NCI-H1092 treated with DMSO at 0.1 percent for 48 hours (cell line): ENCODE measurements at places on chromosomes 5 and 9.

DNA sequence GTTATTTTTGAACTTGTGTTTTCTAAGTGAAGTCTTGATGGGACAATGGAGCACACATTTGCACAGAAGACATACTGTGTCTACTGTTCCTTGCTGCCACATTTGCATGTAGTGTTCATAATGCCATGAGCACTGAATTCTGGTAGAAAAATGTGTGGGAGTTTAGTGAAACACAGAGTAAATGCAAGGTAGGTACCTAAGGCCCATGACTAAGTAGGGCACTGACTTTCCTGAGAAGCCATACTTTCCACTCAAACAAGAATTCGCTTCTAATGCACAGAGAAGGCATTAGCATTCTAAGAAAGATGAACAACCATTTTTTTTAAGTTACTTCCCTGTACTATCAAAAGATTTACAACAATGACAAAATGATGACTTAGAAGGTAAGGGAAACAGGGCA, 282.2 kb downstream of the MAN2A1 start:
- DNase-seq = no peak

DNA sequence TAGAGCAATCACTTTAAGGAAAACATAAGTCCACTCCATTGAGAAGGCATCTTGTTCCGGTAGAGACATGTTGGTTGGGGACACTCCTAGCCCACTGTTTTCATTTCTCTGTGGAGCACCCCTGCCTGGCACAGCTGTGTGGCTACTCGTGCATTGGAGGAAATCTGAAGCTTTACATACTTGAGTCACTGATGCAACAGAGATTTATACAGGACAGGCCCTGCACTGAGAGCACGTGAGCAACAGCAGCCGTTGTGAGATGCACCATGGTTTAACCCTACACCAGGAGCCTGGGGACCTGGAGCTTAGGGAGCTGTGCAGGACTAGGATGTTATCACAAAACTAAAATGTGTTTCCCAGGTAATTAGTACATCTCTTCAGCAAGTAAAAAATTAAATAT, 230.7 kb upstream of the IRX1 start:
- DNase-seq = no peak

- DNase-seq = no peak
Measured at GRCh38 chr9:133727876-133728441, 10.2 kb downstream of the SARDH start.

DNA sequence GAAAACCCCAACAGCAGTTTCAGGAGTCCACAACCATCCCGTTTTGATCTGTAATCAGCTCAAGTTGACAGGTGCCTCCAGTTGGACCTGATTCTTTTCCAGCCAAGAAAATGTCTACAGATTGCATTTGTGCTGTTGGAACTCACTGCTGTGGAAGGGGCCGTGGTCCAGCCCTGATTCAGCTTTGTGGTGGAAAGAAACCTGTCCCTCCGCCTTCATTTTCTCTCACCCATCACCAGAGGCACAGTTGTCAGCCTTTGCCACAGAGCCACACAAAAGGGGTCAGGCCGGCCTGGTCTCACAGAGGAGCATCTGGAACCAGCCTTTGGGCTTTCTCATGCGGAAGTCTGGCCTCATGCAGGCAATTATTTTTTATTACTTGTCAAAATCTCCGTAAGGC, 483.6 kb downstream of the GADD45G start:
- no peak for DNase-seq

DNA sequence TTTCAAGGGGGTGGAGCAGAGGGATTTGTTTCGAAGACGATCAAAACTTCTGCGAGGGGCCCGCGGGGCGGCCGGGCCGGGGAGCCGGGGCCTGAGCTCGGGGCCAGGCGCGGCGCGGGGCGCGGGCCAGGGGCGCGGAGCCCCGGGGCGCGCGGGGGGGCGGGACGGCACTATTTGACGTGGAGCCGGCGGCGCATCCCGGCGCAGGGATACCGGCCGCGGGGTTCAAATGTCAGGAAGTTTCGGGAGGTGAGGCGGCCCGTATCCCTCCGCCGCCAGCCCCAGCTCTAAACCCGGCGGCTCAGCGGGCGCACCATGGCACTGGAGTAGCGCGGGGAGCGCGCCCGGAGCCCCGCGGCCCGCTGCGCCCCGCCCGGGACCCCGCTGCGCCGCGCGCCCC, at the start of gene LMX1B:
Gene LMX1B, plus strand, starts transcription at position 278 of the 400 bp plus-strand sequence. CDS start 522 bp downstream, outside the sequence.
- DNase-seq = no peak

GRCh38 chr9:106859957-106860720, 2.8 kb upstream of the ZNF462 start:
- no peak for DNase-seq

DNA sequence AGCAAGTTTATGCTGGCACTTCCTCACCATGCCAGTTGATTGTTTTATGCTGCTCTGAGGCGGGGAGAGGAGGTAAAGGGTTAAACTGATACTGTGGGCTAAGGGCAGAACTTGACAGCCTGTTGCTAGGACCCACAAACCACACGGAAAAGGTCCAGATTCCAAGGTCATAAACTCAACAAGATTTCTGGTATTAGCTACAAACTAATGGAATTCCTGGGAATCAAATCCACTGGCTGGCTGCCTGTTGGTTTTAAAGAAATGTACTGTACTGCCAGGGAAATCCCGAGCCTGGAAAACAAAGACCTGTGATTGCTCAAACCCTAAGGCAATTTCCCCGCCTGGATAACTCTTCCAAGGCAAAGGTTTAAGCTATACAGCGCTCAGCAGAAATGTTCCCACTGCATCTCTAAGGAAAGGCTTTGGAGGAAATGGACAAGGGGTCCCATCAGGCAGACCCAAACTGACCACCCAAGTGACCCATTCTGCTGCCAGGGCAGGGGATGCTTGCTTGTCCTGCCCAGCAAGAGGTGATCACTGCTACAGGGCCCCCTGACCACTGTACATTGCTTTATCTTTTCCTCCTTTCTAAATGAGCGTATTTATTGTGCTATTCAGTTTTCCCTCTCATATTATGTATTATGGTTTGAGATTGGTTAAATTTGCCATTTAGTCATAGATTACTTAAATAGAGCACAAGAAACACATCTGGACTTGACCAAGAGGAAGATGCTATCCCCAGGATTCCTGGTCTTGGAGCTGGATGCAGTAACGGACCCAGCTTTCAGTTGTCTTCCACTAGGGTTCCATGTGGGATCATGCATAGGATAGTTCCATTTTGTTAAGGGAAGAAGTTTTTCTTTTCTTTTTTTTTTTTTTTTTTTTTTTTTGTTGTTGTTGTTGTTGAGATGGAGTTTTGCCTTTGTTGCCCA, 124.3 kb downstream of the SUSD1 start:
- no peak for DNase-seq

- no peak for DNase-seq
Measured at GRCh38 chr5:87829217-87829551, 416.5 kb upstream of the CCNH start.

DNA sequence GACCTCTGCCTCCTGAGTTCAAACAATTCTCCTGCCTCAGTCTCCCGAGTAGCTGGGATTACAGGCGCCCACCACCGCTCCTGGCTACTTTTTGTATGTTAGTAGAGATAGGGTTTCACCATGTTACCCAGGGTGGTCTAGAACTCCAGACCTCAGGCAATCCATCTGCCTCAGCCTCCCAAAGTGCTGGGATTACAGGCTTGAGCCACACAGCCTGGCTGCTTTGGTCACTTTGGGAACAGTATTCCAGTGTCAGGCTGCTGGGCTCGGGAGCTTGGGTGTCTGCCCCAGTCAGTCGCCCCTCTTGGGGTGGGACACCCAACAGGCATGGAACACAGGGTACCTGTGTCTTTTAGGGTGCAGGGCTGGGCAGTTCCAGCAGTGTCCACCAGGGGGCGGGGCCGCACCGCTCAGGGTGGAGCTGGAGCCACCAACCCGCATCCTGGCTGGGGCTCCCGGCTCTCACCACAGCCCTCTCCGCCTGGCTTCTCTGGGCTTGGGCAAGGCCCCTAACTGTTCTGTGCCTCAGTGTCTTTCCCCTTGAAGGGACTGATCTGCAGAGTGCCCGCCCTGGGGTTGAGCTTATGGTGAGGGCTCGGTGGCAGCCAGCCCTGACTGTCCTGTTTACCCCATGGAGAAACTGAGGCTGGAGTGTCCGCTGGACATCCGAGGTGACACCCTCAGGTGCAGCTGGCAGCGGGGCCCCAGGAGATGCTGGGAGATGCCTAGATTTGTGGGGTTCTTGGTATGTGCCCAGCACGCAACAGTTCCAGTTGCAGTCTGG, 6.4 kb upstream of the RNU6ATAC start:
- DNase-seq = no peak

- no peak for DNase-seq
Measured at GRCh38 chr9:108698231-108698630, 157.6 kb downstream of the ACTL7B start.

DNA sequence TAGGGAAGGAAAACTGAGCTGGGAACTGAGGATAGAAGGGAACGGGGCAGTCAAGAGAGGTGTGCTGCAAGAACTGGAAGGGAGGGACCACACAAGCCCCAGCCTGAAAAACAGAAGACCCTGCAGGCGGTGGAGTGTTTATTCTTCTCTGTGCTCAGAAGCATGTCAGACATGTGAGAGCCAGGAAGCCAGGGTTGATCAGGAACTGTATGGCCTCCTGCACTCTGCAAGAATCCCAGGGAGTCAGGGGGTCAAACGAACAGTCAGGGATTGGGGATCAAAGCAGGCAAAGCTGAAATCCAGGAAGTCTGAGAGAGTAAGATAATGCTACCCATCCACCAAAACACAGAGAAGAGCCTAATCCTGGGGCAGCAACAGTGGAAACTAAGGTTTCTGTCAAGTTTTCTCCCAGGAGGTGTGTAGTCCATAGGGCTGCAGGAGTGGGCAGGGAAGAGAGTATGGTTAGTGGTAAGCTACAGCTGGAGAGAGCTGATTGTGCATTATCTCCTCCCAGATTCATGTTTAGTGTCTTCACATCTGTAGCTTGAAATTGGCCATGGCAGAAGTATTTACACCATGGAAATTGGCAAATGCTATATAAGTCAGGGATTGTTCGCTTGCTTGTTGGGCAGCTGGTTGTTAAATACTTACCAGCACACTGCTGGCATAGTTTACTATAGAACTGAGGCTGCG, 115.4 kb upstream of the SLC44A1 start:
- no peak for DNase-seq

DNA sequence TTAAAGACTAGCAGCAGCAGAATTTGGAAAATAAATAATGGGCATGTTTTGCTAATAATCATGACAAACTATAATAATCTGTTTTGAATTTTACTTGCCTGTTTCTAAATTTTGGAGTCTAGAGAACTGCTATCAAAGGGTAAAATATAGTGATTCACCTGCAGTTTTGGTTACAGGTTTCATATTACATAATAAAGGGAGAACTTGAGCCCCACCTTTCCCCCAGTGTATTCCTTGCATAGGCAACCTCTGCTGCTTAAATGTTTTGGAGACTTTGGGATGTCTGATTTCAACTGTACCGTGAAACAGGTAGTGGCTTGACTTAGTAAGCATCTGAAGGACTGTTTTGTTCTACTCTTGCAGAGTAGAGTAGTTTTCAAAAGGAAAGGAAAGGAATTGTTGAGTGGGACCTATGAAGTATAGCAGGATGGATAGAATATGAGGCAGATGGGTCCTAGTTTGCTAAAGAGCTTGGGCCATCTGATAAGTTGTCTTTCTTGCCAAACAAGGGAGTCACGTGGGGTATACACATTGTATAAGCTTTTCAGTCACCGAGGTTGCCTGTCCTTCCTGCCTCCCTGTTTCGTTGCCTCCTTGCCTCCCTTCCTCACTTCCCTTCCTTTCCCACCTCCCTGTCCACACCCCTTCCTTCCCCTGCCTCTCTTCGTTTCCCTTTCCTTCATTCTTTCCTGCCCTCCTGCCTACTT, 19.1 kb downstream of the CREBRF start:
- no peak for DNase-seq

- DNase-seq = no peak
Measured at GRCh38 chr5:67102708-67103107, 93.9 kb downstream of the CD180 start.

DNA sequence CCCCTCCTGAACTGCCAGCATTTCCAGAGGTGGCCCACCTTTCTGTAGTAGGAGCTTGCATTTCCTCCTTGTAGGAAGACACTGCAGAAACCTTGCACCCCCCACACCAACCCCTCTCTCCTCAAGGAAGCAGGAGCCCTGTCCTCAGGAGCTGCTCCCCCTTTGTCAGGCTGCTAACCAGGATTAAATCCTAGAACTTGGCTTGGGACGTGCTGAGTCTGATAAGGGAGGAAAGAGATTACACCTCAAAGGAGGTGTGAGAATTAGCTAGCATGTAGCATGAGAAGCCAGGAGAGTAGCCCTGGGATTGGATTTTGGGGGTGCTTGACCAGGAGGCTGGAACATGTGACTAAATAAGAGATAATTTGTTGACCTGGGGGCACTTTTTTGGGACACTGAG, 119.8 kb upstream of the ALDH1B1 start:
- no peak for DNase-seq

DNA sequence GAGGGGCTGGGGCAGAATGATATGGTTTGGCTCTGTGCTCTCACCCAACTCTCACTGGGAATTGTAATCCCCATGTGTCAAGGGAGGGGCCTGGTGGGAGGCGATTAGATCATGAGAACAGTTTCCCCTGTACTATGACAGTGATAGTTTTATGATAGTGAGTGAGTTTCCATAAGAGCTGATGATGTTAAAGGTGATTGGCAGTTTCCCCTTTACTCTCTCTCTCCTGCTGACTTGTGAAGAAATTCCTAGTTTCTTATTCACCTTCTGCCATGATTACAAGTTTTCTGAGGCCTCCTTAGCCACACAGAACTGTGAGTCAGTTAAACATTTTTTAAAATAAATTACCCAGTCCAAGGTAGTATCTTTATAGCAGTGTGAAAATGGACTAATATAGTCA, 120.4 kb upstream of the CDH9 start:
- DNase-seq = no peak

GRCh38 chr5:39274398-39275085, 55.2 kb upstream of the FYB1 start:
- no peak for DNase-seq

- DNase-seq = no peak
Measured at GRCh38 chr5:147303976-147304375, 69.2 kb downstream of the STK32A start.

- DNase-seq = no peak
Measured at GRCh38 chr5:2460098-2460497, 291.4 kb downstream of the IRX2 start.

- no peak for DNase-seq
Measured at GRCh38 chr5:110956913-110957813, 114.3 kb upstream of the TSLP start.

- DNase-seq = no peak
Measured at GRCh38 chr5:157464519-157465171, 4.6 kb downstream of the NIPAL4 start.

DNA sequence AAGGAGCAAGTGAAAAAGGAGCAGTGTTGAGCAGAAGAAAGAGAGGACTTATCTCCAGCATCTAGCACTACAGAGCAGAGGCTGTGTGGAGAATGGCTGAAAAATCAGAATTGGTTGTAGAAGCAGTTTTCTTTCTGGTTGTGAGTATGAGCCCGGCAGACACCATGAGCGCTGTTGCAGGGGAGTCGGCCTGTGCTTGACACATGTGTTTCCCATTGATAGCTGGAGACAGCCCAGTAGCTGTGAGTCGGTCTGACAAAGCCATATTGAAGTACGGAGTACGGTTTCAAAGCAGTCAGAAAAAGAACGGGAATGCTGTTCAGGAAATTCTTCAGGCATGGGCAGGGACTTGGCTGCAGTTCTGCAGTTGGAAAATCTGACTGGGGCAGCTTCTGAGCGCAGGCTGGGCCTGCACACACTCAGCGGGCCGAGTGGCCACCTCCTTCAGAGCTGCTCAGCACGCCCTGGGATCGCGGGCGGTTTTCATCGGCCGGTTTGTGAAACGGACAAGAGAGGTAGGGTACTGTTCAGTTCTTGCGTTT, at the start of gene SGCD:
Gene SGCD, plus strand, starts transcription at position 447 of the 542 bp plus-strand sequence.
- DNase-seq = no peak

GRCh38 chr9:14715102-14715501, 7.4 kb downstream of the CER1 start:
- no peak for DNase-seq
